ENCODE measurements at places on chromosomes 11 and 22. TPM values are rescaled to one million over a fixed set of nuclear protein-coding genes. Genes with fewer than 3 reads are reported as not detected.

ARSA gene
- 73.8 TPM for total RNA-seq

ABCC8 gene
- not detected for total RNA-seq

NCF4 gene
- not detected for total RNA-seq

APOA1 gene
- total RNA-seq = 2.3 TPM

TBX1 gene
- total RNA-seq = not detected

MUC6 gene
- not detected for total RNA-seq

LINC01488 gene
- total RNA-seq = not detected

NXPE1 gene
- total RNA-seq = not detected

CLTCL1 gene
- 20.2 TPM for total RNA-seq

OR5T3 gene
- not detected for total RNA-seq

KRTAP5-9 gene
- not detected for total RNA-seq

IL17REL gene
- total RNA-seq = not detected

SART1 gene
- 23.3 TPM for total RNA-seq

DCHS1 gene
- 1.9 TPM for total RNA-seq
